Stimulated activated CD4-positive, alpha-beta T cell treated with anti-CD3 and anti-CD28 coated beads, TNF-alpha, amount 100 ng/mL, for 24 hours (primary cell): ENCODE measurements at places on chromosomes 12 and 14.

DNA sequence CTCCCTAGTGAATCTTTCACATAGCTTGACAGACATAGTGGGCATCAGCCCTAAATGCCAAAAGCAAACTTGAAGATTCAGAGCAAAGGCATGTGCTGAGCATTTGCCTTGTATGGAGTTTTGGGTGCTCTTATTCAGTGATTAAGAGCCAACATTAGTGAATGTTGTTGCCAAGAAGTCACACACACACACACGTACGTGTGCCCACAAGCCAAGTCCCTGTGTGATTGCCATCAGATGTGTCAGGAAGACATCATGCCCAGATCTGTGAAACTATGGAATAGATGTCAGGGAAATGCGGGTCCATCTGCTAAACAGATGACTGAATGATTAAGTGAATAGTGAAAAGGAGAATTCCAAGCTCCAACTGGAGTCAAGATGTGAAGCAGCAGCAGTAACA is 149.0 kb downstream of the AKAP6 start:
- no peak for DNase-seq

GRCh38 chr12:41932470-41932991 is 212.1 kb downstream of the GXYLT1 start:
- DNase-seq, result no peak

GRCh38 chr14:61454545-61454944 is 133.2 kb downstream of the PRKCH start:
- no peak for DNase-seq

DNA sequence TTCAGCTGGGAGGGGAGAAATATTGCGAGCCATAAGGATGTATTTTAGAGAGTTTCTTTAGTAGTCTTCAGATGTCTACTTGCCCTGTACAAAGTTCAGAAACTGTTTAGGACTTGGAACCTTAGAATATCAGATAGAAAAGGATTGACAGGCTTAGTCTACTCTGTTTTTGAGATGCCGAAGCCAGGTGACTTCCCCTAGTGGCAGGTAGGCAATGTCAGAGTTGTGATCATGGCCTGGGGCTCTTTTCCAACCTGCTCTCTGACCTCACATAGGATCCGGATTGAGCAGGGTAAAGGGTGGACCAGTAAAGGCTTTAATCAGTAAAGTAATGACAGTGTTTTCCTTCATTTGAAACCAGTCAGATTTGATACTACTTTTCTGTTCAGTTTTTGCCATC is 59.6 kb downstream of the PRKCH start:
- no peak for DNase-seq
